ENCODE measurements at places on chromosomes 1 and 21. TPM values are rescaled to one million over a fixed set of nuclear protein-coding genes. Genes with fewer than 3 reads are reported as not detected.

The LHX4 gene
- total RNA-seq: 0.18 TPM

The MX2 gene
- total RNA-seq: 0.54 TPM

The PTGS2 gene
- 4.8 TPM for total RNA-seq

The XCL1 gene
- not detected for total RNA-seq

The UMODL1 gene
- total RNA-seq: not detected

The TTLL7 gene
- 13.3 TPM for total RNA-seq

The KCNK1 gene
- 0.90 TPM for total RNA-seq

The ADAMTS1 gene
- total RNA-seq: 116 TPM

The RAB25 gene
- total RNA-seq: not detected

The ANKRD34A gene
- 0.56 TPM for total RNA-seq

The ACTN2 gene
- under 0.01 TPM for total RNA-seq

The OR2T29 gene
- total RNA-seq: not detected

The ETV3L gene
- not detected for total RNA-seq

The CHIA gene
- not detected for total RNA-seq

The SLC5A9 gene
- not detected for total RNA-seq

The TDRD5 gene
- total RNA-seq: not detected

The OLIG2 gene
- not detected for total RNA-seq

The PRCC gene
- total RNA-seq: 10.6 TPM

DNA sequence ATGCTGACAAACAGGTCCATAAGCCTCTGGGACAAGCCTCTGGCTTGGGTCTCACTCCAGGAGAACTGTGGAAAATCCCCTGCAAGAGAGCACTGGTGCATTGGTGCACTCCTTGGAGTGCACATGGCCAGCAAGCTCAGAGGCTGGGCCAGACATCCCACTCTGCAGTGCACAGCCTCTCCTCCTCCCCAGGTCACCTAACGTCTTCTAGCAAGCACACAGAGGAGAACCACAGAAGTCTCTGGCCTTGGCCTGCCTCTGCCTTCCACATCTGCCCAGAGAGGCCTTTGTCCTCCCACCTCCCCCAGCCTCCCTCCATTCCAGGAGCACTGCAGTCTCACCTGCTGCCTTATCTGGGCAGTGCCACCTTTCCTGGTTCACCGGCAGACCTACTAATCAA is 4.2 kb downstream of the PGLYRP3 start:
- no peak for DNase-seq

DNA sequence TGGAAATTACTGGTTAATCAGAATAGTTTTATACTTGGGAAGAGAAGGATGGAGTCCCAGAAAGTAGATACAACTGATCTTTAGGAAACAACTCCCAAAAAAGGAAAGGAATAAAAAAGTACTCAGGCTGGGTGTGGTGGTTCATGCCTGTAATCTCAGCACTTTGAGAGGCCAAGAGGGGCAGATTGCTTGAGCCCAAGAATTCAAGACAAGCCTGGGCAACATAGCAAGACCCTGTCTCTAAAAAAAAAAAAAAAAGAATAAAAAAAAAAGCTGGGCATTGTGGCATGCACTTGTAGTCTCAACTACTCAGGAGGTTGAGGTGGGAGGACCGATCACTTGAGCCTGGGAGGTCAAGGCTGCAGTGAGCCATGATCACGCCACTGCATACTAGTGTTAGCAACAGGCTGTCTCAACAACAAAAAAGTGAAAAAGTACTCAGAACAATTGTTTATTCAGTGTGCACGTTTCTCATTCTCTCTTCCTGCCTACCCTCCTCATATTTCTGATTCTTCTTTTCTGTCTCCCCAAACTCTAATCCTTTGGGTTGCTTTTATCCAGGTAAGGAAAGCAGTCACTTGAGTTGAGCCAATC is 2.2 kb upstream of the DHCR24 start:
- DNase-seq: no peak

DNA sequence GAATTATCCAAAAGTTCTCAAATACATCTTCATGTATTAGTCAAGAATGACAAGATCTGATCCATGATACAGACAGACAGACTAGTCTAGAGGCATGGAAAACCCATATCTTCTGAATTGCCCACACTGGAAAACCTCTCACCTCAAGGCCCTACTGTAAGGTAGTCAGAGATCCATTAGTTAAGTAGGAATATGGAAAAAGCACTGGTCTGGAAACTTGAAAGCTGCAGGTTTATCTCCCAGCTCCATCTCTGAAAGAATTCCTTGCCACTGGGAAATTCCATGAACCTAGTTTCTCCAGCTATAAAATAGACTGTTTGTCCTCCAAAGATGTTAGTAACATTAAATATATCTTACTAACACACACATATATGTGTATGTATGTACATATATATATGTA is 169.2 kb downstream of the AKT3 start:
- no peak for DNase-seq

DNA sequence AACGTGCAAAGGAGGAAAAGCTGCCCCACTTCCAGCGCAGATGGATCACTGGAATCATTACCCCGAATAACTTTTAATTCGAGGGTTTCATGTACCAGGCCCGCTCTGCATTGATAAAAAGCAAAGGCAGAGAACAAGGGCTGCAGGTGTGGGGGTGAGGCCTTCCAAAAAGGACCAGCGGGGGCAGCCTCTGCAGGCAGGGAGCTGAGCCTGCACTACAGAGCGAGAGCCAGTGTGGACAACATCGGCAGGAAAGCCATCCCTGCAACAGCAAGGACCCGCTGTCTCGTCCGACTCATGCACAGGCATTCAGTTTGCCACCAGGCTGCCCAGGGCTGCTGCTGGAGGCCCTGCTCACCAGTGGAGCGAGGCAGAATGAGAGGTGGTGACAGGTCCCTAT is 27.1 kb upstream of the AJAP1 start:
- DNase-seq: no peak

GRCh38 chr1:36768486-36769178 is 265.7 kb downstream of the GRIK3 start:
- DNase-seq: no peak

DNA sequence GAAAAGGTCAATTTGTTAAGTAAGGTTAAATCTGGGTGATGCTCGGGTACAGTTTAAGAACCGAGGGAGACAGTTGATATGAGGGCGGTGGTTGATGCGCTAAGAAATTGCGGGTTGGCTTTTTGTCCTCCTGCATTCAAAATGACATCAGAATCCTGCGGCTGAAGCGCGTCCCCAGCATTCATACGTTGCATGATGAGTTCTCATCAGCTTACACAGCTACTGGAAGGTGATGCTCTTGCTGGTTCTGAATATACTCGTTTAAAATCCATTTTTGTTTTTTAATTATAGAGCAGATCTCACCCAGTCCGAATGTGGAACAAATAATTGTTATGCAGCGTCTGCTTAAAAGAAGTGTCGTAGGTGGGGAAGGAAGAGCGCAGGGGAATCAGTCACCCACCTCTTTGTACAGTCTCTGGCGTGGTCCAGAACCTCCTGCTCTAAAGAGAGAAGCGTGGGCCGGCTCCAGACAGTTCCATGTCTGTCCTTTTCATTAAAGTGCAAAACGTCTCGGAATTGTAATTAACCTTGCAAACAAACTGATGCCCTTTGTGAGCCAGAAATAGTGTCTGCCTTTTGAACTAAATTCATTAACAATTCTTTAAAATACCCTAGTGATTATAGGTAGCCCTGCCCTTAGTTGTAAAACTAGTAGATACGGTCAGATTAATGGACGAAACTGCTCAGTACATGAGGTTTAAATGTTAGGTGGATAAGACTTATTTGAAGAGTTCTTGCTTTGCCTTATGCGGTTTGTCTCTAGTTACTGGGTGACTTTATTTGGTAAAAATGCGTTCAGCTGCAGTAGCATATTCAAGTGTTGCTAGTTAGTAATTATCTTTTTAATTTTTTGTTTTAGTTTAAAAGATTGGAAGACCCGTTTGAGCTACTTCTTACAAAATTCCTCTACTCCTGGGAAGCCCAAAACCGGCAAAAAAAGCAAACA is 741 bp downstream of the RGS2 start:
- peak; percentile 65 for DNase-seq

- no peak for DNase-seq
These were observed 22.6 kb downstream of the FAAP20 start for GRCh38 chr1:2172012-2172411.

GRCh38 chr1:18047122-18047521 is 60.5 kb upstream of the IGSF21 start:
- DNase-seq: no peak

- no peak for DNase-seq
These were observed 575.6 kb downstream of the SMYD3 start for GRCh38 chr1:245931450-245931849.

- no peak for DNase-seq
These were observed 11.4 kb downstream of the HP1BP3 start for GRCh38 chr1:20775700-20776099.

DNA sequence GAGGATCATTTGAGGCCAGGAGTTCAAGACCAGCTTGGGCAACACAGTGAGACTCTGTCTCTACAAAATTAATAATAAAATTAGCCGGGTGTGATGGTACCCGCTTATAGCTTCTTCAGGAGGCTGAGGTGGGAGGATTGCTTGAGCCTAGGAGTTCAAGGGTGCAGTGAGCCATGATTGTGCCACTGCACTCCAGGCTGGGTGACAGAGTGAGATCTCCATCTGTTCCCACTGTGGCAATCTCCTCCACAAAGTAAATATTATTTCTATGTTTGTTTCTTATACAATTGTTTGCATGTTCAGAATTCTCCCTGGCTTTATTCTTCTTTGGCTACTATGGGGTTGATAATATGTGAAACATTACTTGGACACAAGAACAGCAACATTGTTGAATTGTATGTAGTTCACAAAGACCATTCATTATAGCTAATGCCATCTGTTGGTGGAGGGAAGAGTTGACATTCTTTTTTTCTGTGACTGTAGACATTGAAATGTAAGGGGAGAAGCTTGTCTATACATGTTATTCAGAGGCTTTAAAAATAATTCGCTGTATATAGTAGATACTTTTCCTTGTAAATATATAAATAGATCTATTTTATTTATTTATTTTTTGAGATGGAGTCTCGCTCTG is 47.8 kb upstream of the SRSF10 start:
- peak; percentile 73 for DNase-seq

DNA sequence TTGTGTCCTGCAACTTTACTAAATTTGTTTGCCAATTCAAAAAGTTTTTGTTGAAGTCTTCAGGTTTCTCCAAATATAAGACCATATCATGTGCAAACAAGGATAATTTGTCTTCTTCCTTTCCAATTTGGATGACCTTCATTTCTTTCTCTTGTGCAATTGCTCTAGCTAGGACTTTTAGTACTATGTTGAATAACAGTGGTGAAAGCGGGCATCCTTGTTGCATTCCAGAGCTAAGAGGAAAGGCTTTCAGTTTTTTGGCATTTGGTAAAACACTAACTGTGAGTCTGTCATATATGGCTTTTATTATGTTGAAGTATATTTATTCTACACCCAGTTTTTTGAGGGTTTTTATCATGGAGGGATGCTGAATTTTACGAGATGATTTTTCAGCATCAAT is 630.0 kb upstream of the ADGRL2 start:
- no peak for DNase-seq

DNA sequence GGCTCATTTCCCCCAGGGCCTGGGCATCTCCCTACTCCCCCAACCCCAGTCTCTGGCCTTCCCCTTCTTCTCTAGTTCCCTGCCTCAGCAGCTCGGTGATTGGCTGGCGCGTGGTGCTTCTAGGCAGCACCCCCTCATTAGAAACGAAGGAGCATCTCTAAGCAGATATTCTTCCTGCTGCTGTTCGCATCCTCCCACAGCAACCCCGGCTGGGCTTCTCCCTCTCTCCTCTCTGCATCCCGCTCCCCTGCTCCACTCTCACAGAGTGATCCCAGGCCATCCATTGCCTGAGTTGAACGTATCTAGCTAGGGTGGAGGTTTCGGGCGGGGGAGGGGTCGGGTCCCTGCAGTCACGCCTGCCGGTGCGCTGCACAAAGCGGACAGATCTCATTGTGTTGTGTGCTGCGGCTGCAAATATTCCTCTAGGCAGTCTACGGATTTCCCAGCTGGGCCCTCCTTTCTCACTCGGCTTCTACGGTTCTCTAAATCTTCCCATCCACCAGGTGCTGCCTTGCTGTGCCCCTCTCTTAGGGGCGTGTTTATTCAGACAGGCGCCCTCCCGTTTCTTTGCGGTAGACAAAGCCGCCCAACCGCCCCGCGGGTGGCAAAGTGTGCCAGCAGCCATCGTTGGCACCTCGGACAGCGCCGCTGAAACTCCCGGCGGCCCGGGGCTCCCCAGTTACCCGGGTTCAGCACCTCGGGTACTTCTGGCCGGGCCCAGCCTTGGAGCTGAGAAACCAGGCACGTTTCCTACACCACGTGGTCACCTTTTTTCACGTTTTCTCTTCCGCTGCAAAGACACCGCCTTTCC is 2.2 kb downstream of the CACNA1E start:
- DNase-seq: no peak

GRCh38 chr1:168421399-168422004 is 122.3 kb downstream of the XCL2 start:
- no peak for DNase-seq

DNA sequence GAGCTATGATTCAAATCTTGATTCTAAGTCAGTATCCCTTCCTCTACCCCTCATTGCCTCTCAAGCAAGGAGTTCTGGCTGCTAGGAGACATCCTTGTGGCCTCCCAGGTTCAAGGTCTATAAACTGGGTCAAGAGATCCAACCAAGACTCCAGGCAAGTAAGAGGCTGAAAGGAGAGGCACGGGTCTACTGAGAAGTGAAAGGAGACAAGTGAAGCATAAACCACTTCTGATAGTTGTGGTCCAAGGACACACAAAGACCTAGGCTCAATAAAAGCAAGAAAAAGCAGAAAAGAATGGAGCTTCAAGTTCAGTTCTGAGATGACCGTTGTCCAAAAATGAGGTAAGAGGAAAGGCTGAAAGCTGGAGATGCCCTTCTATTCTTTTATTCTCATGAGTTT is 17.8 kb upstream of the PPP2R5A start:
- no peak for DNase-seq

DNA sequence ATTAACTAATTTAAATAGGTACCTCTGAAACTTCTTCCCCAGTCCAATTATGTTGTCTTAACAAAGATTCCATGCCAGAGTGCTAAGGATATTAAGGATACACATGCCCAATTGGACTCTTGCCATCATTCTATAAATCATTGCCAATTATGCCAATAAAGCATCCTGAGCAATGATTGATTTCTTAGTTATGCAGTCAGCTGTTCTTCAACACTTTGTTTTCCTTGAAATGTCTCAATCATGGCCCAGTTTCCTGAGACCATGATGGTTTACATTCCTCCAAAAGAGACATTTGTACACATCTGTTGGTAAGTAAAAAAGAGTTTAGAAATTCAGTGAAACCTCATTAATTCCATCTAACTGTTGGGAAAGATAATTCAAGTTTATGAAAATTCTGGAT is 180.4 kb upstream of the PKN2 start:
- DNase-seq: no peak
